PC-3 (cell line): ENCODE measurements at places on chromosomes 13 and 19. TPM values are rescaled to one million over a fixed set of nuclear protein-coding genes. Genes with fewer than 3 reads are reported as not detected.

CEACAM8 gene
- not detected in 2 replicates for total RNA-seq

DNAAF3 gene
- total RNA-seq: 30.0 and 45.7 TPM in 2 replicates

RGS9BP gene
- 1.3 and 1.6 TPM in 2 replicates for total RNA-seq

IL4I1 gene
- total RNA-seq: 0.29 and 2.2 TPM in 2 replicates

ZNF20 gene
- total RNA-seq: 3.9 and 5.6 TPM in 2 replicates

CRX gene
- not detected in 2 replicates for total RNA-seq

IFI30 gene
- 31.1 and 35.0 TPM in 2 replicates for total RNA-seq

SPIB gene
- total RNA-seq: not detected in 2 replicates

SPACA4 gene
- not detected in 2 replicates for total RNA-seq

SLC39A3 gene
- 87.4 and 92.4 TPM in 2 replicates for total RNA-seq

EPSTI1 gene
- total RNA-seq: 1.3 and 1.9 TPM in 2 replicates

SLC7A1 gene
- 19.5 and 29.3 TPM in 2 replicates for total RNA-seq

MBD3L1 gene
- total RNA-seq: not detected in 2 replicates

HRC gene
- total RNA-seq: not detected in 2 replicates

ADM5 gene
- total RNA-seq: 5.0 and 6.3 TPM in 2 replicates

- peak; percentile 38 for DNase-seq
Measured at GRCh38 chr13:105816994-105817393, 718.5 kb downstream of the EFNB2 start.

DNA sequence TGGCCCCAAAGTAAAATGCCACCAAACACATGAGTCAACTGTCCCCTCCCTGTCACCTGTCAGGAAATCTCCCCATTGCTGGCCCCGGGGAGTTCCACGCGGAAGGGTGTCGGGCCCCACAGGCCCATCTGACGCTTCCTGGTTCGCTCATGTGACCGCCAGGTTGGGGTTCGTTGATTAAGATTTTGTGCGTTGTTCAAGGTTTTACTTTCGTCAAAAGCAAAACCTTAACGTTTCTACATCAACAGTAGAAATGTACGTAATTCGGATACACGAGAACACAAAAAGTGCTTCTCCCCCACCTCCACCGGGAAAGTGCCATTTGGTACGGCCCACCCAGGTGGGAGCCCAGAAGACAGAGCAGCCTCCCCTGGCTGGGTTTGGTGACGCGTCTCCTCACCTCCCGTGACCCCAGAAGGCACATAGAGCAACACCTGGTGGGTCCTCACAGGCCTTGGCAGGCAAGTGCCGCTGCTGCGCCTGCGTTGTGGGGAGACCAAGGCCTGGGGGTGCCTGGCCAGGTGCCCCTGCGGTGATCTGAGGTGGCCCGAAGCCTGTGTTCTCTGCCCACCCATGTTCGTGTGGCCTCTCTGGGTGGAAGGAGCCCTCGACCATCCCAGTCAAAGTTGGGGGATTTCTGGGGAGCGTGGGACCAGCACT, 161.6 kb downstream of the KDM4B start:
- DNase-seq: no peak

DNA sequence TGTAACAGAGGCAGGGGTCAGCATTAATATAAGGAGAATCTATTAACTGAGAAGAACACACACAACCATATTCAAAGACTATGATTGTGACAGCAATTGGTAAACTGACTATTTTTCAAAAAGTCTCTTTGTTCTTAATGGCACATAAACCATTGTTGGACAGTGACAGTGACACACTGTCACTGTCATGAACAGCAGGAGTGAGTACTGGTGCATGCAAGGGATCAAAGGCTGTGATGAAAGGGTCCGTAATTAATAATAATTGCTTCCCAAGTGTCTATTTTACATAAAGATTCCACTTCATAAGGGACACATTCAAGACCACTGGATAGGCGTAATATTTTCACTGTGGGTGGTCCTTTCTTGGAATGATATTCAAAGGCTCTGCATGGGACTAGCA, 50.7 kb downstream of the LHFPL6 start:
- no peak for DNase-seq

- peak; percentile 91 for DNase-seq
Measured at GRCh38 chr13:101417043-101417406, 717 bp upstream of the NALCN start.

DNA sequence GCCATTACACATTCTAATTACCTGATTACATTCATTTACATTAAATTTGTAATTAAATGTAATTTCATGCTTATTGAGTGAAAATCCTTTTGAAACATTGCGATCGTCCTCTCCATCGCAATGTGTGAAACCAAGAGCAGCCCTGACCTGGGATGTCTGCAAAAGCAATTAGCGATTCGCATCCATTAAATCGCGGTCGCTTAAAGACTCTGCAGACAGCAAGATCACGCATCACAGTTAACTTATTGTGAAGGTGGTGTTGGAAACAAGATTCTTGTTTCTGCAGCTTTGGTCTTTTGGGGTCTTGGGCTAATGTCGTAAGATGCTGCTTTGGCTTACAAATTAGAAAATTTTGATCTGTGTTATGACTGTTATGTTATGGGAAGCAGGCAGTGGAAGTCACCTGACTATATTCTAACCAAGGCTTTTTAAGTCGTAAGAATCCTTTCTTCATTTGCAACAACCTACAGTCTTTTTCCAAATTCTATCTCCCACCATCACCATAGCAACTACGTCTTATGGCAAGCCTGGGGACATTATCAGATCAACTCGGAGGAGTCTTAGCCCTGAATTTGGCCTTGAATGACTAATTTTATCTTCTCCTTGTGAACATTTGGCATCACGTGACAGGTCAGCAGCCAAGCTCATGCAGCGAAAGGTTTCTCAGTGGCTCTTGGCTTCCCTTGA, 142.8 kb upstream of the SOX1 start:
- DNase-seq: no peak

- no peak for DNase-seq
Measured at GRCh38 chr13:95615539-95615938, 29.0 kb downstream of the DZIP1 start.

DNA sequence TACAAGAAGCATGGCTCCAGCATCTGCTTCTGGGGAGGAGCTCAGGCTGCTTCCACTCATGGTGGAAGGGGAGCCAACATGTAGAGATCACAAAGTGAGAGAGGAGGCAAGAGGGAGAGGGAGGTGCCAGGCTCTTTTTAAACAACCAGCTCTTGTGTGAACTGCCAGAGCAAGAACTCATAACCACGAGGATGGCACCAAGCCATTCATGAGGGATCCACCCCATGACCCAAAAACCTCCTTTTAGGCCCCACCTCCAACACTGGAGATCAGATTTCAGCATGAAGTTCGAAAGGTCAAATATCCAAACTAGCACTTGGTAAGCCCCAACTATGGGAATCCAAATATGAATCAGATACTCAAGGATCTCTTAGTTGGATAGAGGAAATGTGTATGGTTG, 131.2 kb downstream of the RXFP2 start:
- DNase-seq: no peak

DNA sequence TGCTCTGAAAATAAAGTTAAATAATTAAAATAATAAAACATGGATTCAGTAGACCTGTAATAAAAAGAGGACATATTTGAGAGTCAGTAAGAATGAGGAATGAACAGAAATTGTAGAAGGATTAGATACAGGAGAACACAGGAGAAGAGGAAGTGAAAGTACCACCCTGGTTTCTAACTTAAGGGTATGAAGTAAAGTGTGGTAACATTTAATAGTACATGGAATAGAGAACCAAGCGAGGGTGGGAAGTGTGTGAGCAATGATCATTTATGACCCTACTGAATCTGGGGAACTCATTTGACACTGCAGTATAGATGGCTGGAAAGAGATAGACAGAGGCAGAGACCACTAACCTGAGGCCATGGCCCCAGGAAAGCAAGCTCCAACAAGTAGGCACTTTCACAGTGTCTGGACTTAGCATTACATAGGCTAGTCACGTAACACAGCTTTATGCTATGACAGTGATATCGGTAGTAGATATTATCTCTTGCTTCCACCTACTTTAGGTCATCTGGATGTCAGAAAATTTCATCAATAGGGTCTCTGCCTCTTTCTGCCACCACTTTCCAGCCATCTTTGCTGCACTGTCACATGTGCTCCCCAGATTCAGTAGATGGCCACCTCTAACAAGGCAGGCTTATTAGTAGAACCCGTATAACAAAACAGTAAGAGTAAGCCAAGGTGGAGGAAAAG, 633.9 kb upstream of the MIR17HG start:
- no peak for DNase-seq

GRCh38 chr13:83881917-83882605, at the start of gene SLITRK1:
SLITRK1 (minus strand) TSS chr13:83882474; CDS start chr13:83881507, 967 bp downstream.
- no peak for DNase-seq

GRCh38 chr19:18589380-18590272, 1.0 kb downstream of the REX1BD start:
- DNase-seq: peak; percentile 63

- DNase-seq: no peak
Measured at GRCh38 chr13:20285530-20285929, 53.4 kb upstream of the GJB6 start.

DNA sequence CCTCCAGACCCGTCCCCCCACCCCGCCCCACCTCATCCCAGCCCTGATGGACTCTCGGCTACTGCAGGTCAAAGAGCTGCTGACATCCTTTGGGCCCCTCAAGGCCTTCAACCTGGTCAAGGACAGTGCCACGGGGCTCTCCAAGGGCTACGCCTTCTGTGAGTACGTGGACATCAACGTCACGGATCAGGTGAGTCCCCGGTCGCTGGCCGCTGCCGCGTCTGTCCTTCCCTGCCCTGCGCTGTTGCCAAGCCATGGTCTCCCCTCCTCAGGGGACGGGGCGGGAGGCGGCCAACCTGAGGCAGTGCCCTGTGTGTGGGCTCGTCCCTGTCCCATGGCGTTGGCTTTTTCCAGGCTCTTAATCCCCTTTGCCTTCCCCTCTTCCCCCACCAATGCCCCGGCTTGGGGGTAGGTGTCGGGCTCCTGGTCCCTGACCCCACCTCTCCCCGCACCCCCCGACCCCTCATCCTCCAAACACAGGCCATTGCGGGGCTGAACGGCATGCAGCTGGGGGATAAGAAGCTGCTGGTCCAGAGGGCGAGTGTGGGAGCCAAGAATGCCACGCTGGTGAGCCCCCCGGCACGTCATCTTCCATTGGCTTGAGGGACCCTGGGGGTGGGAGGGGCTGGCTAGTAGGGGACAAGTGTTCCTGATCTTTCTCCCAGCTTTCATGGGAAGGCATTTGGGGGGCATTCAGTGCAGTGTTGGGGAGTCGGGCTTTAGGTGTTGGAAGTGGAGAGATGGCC, 6.2 kb upstream of the EPN1 start:
- no peak for DNase-seq

- peak; percentile 97 for DNase-seq
Measured at GRCh38 chr19:12774588-12775555, at the start of gene HOOK2. HOOK2 (minus strand) TSS chr19:12775552; CDS start chr19:12775449, 103 bp downstream.

DNA sequence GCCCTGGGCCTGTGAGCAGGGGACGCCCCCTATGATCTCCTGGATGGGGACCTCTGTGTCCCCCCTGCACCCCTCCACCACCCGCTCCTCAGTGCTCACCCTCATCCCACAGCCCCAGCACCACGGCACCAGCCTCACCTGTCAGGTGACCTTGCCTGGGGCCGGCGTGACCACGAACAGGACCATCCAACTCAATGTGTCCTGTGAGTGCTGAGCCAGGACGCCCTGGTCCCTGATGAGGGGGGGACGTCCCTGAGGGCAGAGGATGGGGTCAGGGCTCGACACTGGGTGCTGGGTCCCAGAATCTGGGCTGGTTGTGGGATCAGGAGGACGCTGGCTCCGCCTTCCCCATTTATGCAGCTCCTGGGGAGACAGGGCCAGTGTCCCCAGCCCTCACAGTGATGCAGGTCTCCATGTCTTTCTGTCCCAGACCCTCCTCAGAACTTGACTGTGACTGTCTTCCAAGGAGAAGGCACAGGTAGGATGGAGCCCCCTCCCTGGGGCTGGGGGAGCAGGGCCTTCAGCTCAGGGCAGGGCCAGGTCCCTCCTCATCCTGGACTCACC, 2.5 kb downstream of the SIGLEC7 start:
- no peak for DNase-seq

DNA sequence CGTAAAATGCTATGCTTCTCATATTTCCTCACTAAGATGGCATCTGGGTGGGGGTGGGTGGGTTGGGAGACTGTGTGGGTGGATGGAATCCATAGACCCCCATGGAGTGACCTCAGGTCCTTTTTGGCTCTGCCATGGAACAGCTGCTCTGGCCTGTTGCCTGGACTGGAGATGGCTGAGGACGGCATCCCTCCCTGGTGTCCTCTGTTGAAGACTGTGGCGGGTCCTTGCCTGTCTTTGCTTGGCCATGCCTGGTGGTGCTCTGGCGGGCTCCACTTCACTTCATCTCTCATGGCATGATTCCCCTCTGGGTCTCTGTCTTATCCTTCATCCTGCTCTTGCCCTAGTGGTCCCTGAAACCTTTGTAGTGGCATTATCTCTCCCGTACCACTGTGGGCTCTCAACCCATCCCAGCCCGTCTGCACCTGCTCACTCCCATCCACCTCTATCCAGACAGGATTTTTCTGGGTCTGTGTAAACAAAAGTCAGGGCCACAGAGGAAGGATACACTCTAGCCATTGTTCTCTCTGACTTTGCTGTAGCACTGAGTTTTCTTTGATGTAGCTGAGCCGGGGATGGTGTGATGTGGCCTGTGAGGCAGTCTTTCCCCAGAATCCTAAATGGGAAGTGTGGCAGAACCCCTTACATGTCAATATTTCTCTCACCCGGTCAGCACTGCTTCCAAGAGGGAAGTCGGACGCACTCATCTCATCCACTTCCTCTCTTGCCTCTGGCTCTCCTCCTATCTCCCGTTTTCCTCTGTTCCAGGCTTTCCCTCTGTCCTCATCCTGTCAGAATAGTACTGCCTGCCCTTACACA, 36.1 kb downstream of the WDFY2 start:
- no peak for DNase-seq

DNA sequence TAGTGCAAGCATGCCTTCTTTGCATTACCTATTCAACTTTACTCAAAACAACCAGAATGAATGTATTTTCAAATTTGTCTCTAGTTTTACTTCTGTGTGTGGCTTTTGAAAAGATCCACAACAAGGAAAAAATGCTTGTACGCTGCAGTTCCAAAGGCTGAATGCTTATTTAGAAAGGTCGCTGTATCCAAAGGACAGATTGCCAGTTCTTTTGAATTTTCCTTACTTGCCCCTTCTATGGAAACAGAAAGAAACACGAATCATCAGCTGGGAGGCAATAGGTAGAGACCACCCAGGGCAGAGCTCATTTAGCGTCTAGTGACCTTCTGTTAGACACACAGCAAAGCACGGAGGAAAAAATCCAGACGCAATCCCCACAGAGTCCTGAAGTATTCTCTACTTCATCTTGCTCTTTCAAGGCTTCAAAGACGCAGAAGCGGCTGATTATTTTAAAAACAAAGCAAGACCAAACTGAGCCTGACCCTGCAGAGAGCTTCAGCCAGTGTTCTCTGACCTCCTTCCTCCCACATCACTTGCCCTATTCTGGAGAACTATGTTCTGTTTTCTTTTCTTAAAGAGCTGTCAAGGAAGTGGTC, 674.6 kb upstream of the SGCG start:
- DNase-seq: no peak

DNA sequence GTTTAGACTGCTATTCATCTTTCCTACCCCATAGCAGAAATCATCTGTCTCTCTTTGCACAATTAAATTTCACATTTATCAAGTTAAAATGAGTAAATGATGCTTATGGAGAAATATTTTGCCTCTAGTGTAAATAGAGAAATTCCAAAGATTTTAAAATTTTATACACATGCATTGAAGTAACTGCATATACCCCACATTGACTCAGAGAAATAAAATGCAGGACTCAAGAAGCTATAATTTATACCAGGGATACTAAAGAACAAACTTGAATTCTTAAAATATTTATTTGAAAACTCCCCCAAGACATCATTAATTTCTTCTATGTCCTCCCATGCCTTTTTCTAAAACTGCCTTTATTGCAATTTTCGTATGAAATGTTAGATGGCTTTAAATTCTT, 165.8 kb downstream of the DIAPH3 start:
- no peak for DNase-seq

- DNase-seq: no peak
Measured at GRCh38 chr19:52778811-52779210, 7.8 kb downstream of the ZNF600 start.

GRCh38 chr13:114104655-114105520, 27.5 kb downstream of the RASA3 start:
- DNase-seq: no peak
